Cerebellar cortex (tissue), 1 donor: ENCODE measurements at places on chromosomes 16 and 17.

DNA sequence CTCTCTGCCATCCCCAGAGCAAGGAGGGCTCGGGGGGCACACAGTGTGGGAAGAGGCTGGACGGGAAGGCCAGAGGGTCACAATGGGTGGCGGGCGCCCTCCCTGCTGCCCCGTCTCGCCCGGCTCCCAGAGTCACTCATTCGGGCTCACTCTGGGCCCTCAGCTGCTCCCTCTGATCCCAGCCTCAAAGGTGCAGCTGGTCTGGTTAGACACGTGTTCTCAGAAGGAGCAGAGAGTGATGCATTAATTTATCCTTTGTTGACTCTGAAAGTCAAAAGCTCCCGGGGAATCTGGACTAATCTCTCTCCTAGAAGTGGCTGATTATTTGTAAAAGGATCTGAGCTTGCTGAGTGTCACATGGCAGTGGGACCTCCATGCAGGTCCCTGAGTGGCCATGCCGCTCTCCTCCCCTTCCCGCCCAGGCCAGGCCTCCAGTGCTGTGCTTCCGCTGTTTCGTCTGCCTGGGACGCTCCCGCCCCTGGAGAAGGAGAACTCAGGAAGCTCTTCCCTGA is 87.5 kb downstream of the SEC14L1 start:
- DNase-seq: no peak

- DNase-seq: no peak
These were observed 7.2 kb downstream of the ENO3 start for GRCh38 chr17:4958102-4958501.

DNA sequence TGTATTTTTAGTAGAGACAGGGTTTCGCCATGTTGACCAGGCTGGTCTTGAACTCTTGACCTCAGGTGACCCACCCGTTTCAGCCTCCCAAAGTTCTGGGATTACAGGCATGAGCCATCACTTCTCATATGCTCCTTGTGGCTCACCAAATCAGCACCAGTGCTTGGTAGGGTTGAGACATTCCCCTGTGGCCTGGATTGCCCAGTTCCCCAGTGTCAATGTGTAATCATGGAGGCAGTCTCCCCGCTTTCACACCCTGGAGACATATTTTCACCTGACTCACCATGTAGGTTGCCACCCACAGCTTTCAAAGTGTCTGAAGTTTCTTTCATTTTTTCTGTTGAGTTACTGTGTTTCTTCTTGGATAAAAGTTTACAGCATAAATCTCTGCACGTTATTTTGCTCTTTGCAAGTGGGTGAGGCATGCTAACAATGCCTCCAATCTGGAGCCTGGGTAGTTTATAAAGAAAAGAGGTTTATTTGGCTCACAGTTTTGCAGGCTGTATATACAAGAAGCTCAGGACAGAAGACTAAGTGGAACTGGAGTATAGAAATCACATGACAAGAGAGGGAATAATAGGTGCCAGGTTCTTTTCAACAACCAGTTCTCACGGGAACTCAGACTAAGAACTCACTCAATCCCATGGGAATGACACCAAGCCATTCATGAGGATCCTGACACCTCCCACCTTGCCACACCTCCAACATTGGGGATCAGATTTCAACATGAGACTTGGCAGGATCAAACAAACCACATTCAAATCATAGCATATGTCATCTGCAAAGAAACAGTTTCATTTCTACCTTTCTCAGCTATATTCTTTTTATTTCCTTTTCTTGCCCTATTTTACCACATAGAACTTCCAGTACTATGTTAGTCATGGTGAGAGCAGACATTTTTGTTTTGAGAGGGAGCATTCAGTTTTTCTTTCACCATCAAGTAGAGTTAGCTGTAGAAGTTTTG is 113.2 kb downstream of the PHKB start:
- no peak for DNase-seq

DNA sequence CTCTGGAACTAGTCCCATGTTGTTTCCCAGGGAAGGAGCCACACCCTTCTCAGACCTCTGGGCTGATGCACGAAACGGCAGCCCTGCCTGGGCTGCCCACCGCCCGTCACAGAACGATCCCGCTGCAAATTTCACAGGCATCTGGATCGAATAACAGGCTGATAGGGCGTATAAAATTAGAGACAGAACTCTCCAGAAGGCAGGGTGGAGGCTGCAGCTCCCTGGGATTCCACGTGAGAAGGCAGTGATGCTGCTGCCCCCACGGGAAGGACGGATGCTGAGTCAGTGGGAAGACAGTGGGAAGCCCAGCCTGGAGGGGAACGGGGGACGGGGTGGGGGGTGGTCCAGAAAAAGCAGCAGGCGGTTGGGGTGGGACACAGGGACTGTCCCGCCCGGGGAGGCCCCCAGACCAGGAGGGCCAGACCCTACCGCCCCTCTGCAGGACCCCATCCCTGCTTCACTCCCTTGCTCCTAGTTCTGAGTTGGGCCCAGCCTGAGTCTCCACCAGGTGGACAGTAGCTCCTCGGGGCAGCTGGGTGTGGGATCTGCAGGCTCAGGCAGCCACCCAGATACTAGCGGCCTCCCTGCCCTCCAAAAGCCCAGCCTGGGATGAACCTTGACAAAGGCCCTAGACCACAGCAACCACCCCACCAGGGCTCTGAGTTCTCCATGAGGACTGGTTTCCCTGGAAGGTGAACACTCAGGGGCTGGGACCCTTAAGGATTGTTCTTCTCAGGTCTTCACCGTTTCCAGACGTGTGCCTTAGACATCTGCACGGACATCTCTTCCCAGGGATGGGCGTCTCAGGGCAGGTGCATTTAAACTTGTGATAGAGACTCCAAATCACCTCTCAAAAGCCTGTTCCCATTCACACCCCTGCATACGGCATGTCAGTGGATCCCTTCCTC is 117.8 kb downstream of the METRNL start:
- no peak for DNase-seq

- DNase-seq: no peak
These were observed 10.3 kb upstream of the NPTX1 start for GRCh38 chr17:80486692-80487091.

DNA sequence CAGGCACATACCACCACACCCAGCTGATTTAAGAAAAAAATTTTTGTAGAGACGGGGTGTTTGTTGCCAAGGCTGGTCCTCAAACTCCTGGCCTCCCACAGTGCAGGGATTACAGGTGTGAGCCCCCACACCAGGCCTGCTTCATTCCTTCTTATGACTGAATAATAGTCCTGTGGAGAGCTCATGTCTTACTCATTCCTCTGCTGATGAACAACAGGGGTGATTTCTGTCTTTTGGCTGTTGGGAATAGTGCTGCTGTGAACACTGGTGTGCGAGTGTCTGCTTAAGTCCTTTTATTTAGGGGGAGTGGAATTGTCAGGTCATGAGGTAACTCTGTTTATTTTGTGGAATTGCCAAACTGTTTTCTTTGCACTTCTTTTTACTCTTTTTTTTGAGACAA is 2.7 kb upstream of the CTRB1 start:
- no peak for DNase-seq

DNA sequence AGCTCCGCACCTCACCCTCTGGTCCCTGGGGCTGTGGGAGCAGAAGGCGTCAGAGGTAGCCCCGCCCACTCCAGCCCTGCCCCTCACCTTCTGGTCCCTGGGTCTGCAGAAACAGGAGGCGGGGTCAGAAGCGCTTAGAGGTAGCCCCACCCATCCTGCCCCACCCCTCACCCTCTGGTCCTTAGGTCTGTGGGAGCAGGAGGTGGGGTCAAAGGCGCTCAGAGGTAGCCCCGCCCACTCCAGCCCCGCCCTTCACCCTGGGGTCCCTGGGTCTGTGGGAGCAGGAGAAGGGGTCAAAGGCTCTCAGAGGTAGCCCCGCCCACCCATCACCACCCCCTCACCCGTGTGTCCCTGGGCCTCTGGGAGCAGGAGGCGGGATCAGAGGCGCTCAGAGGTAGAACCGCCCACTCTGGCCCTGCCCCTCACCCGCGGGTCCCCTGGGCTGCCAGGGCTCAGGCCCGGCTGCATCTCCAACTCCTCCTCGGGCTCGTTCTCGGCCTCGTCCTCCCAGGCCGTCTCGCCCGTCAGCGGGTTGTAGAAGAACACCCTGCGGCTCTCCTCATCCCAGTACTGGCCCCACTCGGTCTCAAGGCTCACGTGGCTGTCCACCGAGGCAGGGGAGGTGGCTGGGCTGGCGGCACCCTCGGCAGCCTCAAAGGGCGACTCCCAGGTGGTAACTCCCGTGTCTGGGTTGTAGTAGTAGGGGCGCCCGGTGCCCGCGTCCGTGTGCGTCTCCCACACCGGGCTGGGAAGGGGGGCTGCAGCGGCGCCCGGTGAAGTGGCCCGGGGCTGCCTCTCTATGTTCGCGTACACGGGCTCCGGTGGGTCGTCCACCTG is 27.2 kb downstream of the ARHGAP27 start:
- DNase-seq: no peak

DNA sequence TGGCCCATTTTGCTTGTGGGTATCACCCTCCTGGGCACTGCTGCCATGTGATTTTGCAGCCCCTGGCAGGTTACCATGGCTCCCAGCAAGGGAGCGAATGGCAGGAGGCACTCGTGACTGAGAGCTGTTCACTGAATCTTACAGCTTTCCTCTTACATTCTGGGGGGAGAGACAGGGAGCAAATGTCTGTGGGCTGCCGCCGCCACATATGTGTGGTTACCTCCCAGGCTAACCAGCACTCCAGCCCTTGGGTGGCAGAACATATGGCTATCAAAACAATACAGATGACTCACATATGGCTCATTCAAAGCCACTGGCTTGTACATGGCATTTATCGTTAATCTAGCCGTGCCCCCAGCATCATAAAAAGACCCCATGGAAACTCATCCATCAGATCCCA is 19.8 kb downstream of the GTF3C1 start:
- peak; percentile 41 for DNase-seq

- peak; percentile 61 for DNase-seq
These were observed 653 bp downstream of the SRRM2 start for GRCh38 chr16:2752850-2753732.

DNA sequence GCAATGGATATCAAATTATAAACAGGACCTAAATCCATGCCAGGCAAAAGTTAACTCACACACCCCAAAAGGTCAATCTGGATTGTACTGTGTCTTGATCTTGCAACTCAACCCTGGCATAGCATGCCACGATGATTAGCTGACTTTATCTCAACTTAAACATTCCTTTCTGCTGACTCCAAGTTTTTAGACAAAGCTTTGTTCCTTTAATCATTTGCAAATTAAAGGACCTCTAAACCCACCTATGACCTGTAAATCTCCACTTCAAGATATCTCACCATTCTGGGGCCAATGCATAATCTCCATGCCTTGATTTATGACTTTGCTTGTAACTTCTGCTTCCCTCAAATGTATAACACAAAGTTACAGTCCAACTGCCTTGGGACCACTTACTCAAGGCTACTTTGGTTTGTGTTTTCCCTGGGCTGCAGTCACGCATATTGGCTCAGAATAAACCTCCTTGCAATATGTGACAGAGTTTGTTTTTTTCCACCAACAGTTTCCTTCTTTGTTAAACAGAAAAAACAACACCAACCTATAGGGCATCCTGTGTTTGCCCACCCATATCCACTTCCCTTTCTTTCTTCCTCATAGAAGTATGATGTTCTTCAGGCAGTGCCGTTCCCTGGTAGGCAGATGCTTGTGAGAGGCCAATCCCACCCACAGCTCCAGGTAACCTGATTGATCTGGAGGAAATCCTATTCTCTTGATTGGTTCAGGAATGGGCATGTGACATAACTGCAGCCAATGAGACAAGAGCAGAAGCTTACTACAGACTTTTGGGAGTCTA is 390.6 kb upstream of the ERCC4 start:
- no peak for DNase-seq

DNA sequence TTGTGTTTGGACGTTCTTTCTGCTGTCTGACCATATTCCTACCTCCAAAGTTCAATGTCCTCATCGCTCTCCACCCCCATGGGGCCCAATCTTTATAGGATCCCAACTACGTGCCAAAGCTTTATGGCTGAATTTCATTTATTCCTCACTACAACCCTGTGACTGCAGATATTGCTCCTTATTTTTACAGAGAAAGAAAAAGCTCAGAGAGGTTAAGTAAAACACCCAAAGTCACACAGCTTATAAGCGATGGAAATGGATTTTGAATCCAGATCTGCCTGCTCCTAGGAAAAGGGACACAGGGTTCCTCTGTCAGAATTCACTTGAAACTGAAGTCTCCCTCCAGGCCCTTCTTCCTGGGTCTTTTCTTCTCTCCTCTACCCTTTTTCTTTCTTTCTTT is 9.3 kb downstream of the NGFR start:
- DNase-seq: no peak

DNA sequence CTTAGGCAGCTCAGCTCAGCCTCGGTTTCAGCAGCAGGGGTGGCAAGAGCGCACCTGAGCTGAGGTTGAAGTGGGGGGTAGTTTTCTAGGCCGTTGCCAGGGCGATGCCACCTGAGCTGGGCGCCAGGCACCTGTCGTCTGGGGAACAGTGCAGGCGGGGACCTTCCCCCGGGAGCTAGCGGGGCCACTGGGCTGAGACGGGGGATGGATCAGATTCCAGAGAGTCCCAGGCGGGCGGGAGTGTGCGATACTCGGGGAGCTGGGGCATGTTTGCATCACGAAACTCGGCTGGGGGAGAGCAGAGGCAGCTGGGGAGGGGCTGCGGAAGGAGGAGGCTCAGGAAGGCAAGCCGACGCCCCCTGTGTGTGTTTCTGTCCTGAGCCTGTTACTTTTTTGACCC is 477 bp upstream of the CLDN9 start:
- DNase-seq: no peak

GRCh38 chr16:69471121-69471520 is 46.7 kb downstream of the CYB5B start:
- no peak for DNase-seq

DNA sequence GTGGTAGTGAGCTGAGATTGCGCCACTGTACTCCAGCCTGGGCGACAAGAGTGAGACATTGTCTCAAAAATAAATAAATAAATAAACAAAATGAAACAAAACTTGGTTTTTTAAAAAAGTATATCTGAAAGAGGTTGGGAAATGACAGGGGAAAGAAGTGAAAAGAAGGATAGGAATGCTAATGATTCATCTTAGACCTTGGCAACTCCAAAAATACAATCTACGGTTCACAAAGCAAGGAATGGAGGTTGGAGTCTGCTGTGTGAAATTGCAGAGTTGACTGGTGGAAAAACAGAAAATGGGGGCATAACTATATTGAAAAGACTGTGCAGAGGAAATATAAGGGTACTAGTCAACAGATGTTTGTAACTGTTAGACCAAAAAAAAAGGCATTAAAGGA is 40.0 kb upstream of the CD300E start:
- no peak for DNase-seq

DNA sequence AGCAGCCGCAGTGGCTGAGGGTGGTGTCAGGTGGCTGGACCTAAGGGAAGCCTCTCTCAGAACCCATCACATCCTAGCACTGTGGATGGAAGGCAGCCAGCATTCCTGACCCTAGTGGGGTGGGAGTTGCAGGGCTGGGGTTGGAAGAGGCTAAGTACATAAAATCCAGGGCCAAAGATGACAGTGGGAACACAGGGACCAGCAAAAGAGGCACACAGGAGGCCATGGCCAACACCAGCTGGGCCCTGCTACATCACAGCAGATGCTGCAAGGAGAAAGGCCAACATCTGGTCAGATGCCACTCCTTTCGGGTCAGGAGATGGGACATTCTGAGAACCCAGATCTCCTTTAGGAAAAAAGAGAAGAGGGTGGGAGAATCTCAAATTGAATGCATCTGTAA is 415.4 kb downstream of the SLC39A11 start:
- no peak for DNase-seq

- DNase-seq: peak; percentile 74
These were observed 3.1 kb downstream of the CDC6 start for GRCh38 chr17:40290629-40291280.

- no peak for DNase-seq
These were observed 19.2 kb downstream of the CEP112 start for GRCh38 chr17:66172691-66173223.

GRCh38 chr17:48351911-48352332 is 78.1 kb downstream of the SKAP1 start:
- DNase-seq: peak; percentile 23
